ENCODE measurements at places on chromosomes 12 and 14.

DNA sequence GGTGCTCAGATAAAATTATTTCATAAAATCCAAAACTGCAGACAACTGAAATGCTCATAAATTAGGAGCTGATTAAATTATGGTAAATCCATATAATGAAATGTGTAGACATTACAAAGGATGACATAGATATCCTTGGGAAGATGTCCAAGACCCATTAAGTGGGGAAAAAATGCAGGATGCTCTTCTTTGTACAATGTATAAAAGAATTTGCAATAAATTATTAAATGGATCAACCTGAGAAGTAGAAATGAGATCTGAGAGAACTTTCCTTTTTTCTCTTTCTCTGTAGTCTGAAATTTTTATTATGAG lies 336.4 kb upstream of the E2F7 start:
- no peak for DNase-seq

DNA sequence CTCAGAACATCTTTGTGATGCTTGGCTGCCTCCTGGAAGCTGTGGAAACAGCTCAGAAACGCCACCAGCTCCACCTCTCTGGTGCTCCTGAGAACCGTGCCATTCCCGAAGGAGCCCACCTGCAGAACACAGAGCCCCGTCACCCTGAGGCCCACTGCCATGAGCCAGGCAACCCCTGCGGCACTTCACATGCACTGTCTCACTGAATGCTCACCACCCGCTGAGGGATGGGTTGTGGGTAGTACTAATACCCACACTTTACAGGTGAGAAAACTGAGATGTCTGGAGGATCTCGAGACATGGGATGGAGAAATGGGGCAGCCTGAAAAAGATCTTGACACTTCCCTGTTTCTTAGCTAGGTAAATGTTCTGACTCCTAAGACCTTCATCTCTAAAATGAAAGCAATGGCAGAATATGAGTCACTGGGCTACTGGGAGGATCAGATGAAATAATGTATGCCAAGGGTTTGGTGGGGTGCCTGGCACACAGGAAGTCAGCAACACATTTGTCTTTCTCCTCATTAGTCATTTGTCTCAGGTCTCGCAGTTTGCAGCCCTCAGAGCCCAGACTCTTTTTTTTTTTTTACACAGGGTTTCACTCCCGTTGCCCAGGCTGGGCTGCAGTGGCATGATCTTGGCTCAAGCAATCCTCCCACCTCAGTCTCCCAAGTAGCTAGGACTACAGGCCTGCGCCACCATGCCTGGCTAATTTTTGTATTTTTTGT lies 5.3 kb downstream of the OASL start:
- peak; percentile 26 for DNase-seq

GRCh38 chr14:34837801-34838322 lies 37.3 kb downstream of the BAZ1A start:
- no peak for DNase-seq

GRCh38 chr12:112304436-112304835 lies 77.8 kb downstream of the HECTD4 start:
- DNase-seq, result no peak

- no peak for DNase-seq
Measured at GRCh38 chr14:69626132-69626500, 14.7 kb downstream of the SUSD6 start.

- DNase-seq, result no peak
Measured at GRCh38 chr12:5557906-5558305, 126.0 kb downstream of the NTF3 start.

Measured in stimulated activated CD8-positive, alpha-beta memory T cell treated with anti-CD3 and anti-CD28 coated beads, Interleukin-4, amount 100 ng/mL, for 1 hour (primary cell).